ENCODE measurements at places on chromosomes 3 and 15.

DNA sequence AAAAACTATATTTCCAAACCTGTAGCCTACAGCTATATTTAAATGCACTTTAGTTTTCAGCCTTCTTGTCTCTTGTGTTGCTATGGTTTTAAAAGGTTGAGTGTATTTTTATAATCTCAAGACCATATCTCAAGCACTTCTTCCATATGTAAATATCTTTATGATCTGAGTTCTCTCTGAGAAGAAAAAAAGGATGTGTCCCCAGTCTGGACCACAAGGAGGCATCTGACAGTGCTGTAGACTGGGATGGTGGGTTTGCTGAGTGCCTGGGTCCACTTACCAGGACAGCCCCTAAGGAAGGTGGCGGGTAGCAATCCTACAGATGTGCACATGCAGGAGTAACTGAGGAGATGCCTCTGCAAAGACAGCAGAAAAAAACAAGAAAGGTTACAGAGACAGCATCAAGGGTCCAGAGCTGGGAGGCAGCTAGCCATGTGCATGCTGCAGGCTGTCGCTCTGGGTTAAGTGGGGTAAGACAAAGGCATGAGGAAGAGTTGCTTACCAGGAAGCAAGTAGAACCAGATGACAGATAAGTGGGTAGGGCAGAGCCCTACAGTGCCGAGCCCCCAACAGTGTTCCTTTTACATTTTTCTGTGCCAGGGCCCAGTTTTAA, 70.6 kb upstream of the SNRK start:
- DNase-seq = no peak

DNA sequence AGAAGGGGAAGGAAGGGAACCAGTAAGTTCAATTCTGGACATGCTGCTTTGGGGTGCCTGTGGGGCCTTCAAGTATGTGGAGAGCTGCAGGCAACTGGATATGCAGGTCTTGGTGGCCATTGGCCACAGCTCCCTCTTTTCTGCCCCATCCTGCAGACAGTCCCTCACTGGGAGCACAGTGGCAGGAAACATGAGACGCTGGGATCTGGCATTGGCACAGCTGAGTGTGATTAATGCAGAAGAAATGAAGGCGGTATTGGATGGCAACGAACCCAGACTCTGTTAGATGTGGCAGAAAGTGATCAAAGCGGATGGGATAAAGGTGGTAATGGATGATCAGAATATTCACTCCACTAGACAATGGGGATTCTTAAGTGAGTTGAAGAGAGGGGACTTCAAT, 23.2 kb upstream of the VPS8 start:
- peak; percentile 41 for DNase-seq

- DNase-seq = no peak
Observed at GRCh38 chr3:71859123-71859519, 74.2 kb upstream of the PROK2 start.

GRCh38 chr3:171001957-171002694, 24.4 kb downstream of the SLC2A2 start:
- no peak for DNase-seq

GRCh38 chr3:57127891-57128518, 37.1 kb downstream of the IL17RD start:
- no peak for DNase-seq

DNA sequence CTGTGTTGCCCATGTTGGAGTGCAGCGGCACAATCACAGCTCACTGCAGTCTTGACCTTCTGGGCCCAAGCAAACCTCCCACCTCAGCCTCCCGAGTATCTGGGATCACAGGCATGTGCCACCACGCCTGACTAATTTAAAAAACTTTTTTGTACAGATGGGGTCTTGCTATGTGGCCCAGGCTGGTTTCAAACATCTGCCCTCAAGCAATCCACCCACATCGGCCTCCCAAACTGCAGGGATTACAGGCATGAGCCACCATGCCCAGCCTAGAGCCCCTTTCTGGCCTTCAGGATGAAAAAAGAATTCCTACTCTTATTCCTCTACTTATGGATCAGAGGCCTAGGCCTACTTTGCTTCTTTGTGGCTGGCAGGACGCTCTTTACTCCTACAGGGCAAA, 39.6 kb downstream of the CHAC1 start:
- DNase-seq = no peak

- no peak for DNase-seq
Observed at GRCh38 chr15:91214675-91215590, 114.9 kb downstream of the SV2B start.

GRCh38 chr15:80533790-80534333, 129.7 kb downstream of the ARNT2 start:
- no peak for DNase-seq

- DNase-seq = no peak
Observed at GRCh38 chr3:122481390-122481789, 33.3 kb downstream of the KPNA1 start.

DNA sequence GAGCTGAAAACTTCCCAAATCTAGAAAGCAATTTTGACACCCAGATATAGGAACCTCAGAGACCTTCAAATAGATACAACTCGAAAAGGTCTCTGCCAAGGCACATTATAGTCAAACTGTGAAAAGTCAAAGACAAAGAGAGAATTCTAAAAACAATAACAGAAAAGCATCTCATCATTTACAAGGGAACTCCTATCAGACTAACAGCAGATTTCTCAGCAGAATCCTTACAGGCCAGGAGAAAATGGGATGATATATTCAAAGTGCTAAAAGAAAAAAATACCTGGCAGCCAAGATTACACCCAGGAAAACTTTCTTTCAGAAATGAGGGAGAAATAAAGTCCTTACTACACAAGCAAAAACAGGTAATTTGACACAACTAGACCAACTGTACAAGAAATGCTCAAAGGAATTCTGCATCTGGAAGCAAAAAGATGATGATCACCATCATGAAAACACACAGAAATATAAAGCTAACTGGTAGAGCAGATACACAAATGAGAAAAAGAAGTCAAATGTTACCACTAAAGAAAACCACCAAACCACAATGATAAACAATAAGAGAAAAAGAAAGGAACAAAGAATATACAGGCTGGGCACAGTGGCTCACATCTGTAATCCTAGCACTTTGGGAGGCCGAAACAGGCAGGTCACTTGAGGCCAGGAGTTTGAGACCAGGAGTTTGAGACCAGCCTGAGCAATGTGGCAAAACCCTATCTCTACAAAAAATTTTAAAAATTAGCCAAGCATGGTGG, 50.4 kb downstream of the ADAM10 start:
- no peak for DNase-seq

GRCh38 chr3:169811631-169812331, 889 bp upstream of the LRRIQ4 start:
- DNase-seq = no peak

- DNase-seq = no peak
Observed at GRCh38 chr3:112043621-112044201, 9.2 kb downstream of the TMPRSS7 start.

- no peak for DNase-seq
Observed at GRCh38 chr15:37709669-37710068, 224.8 kb upstream of the TMCO5A start.

DNA sequence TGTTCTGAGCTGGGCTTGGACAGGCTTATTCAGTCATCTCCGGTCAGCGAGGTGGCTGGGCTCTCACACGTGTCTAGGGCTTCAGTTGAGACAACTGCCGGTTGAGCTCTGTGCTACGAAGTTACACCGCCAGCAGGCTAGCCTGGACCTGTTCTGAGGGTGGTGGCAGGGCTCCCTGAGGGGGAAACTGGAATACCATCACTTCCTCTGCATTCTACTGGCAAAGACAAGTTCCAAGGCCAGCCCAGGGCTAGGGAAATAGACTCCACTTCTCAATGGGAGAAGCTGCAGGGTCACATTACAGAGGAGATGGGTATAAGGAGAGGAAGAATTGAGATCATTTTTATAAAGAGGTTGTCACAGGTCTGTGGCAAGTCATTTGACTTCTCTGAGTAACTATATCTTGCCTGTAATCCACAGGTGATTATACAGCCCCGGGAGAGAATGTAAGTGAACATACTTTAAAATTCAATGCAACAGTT, 106.8 kb upstream of the IL12A start:
- DNase-seq = peak; percentile 80

DNA sequence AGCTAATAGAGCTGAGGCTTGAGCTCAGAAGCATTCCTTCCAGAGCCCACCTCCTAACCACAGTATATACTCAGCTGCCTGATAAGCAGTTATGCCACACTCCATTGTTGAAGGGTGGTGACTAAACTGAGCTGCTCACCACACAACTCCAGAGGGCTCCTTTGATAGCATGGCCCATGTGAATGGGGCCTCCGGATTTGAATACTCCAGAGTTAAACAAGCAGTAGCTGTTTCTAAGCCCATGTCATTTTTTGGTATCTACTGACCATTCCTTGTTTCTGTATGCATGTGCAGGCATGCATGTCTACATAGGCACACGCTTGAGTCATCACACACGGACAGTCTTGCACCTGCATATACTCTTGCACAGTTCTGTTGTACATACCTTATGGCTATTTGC, 28.9 kb downstream of the IGSF10 start:
- no peak for DNase-seq

GRCh38 chr15:65867244-65867643, 2.0 kb upstream of the RAB11A start:
- DNase-seq = no peak

DNA sequence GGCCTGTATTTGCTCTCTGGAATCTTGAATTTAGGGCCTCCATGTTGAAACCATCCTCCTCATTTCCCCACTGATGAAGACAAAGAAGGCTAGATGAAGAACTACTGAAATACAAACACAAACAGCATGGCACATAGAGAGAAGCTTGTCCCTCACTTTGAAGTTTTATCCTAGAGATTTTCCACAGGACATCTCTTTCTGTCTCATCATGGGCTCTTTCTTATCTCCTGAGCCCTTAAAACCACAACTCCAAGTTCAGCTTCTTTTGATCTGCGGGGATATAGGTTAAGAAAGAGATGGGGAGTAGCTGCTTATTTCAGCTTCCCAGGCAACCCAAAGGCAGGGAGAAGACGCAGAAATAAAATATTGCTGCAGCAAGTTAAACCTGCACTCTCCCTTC, 213.1 kb upstream of the LRIG1 start:
- DNase-seq = no peak

DNA sequence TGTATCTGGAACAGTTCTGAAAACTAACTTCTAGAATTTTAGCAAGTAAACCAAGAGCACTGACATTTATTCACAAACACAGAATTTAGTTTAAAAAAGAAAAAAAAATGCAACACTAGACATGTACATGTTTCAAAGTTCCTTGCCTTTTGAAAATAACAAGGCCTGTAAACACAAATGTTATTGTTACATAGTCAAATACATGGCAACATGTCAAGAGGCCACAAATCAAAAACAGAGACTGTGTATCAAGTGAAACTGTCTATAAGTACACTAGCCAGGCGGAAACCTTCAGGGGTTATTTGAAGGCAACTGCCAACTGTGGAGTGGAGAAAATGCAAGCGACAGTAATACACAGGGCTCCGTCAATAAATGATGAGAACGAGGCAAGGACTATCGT, 547.6 kb downstream of the FOXP1 start:
- DNase-seq = no peak

DNA sequence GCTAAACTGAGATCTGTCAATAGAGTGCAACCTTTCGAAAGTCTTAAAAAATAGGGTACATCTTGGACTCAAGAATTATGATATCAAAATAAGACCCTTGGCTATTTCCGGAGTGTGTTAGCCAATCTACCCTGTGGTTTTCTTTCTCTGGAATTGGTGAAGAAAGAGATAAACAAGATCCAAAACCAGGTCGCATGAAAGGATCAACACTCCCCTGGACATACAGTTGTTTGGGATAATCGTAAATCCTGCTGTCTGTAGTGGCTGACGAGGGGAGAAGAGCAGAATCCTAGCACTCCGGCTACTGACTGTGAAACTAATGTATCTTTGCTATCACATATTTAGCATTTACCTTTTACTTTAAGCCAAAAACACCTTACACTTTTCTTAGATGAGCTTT, 30.9 kb downstream of the FNDC3B start:
- no peak for DNase-seq

GRCh38 chr3:34361921-34362320, 563.5 kb downstream of the PDCD6IP start:
- DNase-seq = no peak

GRCh38 chr3:70766301-70766700, 453.9 kb upstream of the MDFIC2 start:
- no peak for DNase-seq

DNA sequence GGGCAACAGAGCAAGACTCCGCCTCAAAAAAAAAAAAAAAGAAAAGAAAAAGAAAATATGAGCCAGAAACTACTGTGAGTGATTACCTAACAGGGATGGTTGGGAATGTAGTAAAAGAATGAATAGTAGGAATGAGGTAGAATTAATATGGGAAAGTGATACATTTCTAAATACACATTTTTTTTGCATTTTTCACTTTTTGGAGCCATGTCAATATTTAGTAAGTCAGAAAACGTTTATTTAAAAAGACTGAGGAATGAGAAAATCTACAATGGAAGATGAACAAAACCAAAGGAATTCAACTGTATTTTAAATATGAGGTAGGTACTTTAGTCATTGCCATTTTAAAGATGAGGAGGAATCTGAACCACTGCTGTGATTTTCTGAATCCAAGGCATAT, 817.2 kb upstream of the CADM2 start:
- DNase-seq = no peak

GRCh38 chr3:25485673-25486072, 57.6 kb downstream of the RARB start:
- no peak for DNase-seq

DNA sequence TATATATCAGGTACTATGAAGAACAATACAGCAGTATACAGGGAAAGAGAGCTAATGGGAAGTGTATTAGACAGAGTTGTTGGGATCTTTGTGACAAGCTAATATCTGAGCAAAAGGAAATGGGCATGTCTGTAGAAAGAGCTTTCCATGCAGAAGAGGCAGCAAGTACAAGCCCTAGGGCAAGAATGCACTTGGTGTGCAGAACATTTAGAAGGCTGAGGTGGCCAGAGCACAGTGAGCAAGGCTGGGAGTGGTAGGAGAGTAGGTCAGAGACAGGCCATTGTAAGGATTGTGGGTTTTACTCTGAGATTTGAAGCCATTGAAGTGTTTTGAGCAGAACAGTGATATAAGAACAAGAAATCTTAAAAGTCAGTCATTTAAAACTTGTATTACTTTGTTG, 353.9 kb upstream of the TGFBR2 start:
- DNase-seq = no peak

DNA sequence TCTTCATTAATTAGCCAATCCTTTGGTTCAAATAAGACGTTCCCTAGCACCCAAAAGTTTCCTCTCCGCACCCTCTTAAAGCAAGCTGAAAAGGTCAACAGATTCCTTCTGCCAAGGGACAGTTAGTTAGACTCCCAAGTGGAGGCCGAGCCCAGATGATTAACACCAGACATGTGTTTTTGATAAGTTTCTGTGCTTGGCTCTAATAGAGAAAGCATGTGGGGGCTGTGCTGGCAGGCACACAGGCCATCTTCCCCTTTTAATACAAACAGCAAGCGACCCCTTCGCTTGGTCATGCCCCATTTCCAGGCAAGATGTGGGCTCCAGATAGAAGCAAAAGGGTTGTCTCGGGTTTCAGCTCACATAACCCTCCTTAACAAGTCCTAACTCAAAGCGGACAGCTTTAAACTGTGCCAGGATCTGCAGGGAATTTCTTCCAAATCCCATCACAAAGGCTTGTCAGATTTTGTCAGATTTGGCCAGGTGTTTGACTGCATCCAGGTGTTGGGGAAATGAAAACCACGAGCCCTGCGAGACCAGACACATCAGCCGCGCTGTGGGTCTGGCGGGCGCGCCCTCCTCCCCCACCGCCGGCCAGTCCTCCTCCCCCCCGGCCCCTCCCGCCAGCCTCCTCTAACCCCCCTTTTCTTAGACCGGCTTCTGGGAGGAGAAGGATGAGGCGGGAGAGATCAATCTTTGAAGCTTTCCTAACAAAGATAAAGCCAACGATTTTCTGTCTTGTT, 3.3 kb downstream of the HES1 start:
- no peak for DNase-seq
